ENCODE measurements at places on chromosomes 2 and 18.

GRCh38 chr2:25340181-25340921 is 1.4 kb downstream of the DNMT3A start:
- DNase-seq, result peak; percentile 52

DNA sequence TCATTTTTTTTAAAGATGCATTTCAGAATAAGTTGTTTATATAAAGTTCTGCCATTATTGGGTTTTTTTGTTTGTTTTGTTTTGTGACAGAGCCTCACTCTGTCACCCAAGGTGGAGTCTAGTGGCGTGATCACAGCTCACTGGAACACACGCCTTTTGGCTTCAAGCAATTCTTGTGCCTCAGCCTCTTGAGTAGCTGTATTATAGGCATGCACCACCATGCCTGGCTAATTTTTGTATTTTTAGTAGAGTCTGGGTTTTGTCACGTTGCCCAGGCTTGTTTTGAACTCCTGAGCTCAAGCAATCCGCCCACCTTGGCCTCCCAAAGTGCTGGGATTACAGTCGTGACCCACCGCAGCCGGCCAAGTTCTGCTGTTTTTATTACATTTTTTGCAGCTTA is 72.3 kb downstream of the R3HDM1 start:
- DNase-seq, result no peak

DNA sequence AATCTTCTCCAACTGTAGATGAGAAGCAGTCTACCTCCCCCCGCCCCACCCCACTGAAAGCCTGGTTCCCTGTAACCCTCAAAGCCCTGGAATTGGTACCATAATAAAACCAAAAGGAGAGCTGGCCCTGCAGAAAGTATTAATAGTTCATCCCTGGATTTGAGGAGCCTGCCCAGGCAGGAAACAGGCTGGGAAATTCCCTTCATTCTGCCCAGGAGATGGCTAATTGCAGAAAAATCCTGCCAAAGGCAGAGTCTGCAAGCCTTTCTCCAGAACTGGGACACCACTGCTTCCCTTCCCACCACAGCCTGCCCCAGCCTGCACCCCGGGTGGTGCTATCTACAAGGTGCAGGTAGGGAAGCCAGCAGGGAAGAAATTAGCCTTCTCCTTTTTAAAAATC is 16.3 kb downstream of the GKN2 start:
- no peak for DNase-seq

GRCh38 chr2:68295516-68295915 is 24.2 kb downstream of the CNRIP1 start:
- DNase-seq, result no peak

- DNase-seq, result no peak
These were observed 108.3 kb downstream of the DSEL start for GRCh38 chr18:67408240-67408639.

DNA sequence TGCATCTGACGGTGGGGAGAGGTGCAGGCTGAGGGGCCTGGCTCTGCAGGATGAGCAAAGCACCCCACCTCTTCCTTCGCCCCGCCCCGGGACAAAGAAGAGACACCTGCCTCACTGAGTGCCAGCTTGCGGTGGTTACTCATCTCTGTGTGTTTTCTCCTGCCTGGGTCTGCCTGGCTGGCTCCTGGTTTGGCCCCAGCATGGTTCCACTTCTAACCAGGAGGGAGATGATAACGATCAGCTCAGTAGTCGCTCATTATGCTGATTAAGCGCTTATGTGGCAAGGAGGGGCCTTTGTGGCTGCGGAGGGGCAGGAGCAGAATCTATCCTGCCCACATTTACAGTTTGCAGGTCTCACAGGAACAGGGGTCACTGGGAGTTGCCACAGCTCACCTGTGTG is 68.7 kb upstream of the EDAR start:
- DNase-seq, result no peak

GRCh38 chr2:234763002-234763873 is 188.6 kb upstream of the SH3BP4 start:
- no peak for DNase-seq

DNA sequence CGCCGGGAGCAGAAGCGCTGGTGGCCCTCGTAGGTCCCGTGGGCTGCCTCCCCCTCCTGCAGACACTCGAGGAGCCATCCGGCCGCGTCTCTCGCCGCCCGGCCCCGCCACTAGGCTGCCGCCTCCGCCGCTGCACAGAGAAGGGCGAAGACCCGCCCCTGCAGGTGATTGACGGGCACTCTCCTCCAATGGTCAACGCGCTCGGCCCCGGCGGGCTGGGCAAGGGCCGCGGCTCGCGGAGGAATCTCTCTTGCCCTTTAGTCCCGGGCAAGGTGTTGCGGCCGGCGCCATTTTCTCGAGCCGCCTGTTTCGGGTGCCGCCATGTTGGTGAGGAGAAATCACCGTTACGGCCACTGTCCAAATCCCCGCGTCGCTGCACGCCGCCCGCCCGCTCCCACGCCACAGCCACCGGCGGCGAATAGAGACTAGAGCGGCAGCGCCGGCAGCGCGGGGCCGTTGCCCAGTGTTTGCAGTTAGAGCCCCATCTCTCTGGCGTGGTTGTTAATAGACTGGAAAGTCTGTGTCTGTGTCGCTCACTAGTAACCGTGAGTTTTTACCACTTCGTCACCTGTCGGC is at the start of gene ZC3H6:
Gene ZC3H6, plus strand, starts transcription at position 287 of the 576 bp plus-strand sequence. CDS start 398 bp downstream, outside the sequence.
- DNase-seq, result peak; percentile 92

DNA sequence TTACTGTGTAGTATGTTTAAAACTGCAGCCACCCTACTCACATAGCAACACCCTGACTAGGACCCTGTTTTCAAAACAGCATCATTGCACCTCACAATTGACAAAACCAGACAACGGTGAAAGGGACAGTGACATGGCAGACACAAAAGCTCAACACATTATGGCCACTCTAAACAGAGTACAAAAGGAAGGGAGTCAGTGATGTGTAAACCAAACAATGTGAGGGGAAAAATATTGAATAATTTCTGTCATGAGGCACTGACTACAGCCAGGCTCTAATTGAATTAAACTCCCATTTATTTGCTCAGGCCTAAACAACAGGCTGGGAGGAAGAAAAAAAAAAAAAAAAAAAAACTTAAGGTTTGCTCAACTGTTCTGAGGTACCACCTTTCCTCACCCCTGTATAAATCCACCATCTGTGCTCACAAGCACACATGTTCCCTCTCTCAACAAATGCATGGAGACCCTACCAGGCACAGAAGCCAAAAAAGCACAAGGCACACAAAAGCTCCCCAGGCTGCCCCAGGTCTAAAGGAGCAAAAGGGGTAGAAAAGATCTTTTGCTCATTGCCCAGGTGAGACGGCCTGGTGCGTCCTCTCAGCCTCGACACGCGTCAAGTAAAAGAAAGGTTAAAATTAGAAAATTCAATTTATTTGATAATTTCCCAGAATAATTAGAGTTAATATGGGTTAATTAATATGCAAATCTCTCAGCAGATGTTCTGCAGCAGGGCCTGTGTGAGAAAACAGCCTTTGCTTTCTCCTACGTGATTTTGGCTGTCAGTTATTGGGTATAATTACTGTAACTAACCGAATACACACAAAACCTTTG is 80.9 kb downstream of the ZEB2 start:
- no peak for DNase-seq

GRCh38 chr18:49745045-49746014 is 68.0 kb downstream of the ACAA2 start:
- DNase-seq, result no peak

GRCh38 chr18:35516351-35516750 is 18.6 kb upstream of the INO80C start:
- no peak for DNase-seq

DNA sequence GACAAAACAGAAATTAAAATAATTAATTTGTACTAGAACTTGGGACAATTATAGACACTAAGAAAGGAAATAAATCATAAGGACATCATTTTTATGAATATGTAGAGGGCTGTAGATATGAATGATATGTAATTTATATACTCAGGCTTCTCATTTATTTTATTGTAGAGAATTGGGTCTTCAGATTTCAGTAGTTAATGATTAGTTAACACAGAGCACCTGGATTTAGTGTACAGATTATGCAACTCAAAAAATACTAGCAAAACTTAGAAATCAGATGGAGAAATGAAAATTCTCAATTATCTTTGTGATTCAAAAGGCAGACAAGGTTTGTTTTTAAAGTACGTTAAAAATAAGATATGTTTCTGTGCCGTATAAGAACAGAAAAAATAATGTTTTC is 1311.7 kb upstream of the SLC39A10 start:
- no peak for DNase-seq

- no peak for DNase-seq
These were observed 6.9 kb downstream of the IL37 start for GRCh38 chr2:112917856-112918255.

GRCh38 chr2:100077456-100077855 is 64.9 kb downstream of the AFF3 start:
- no peak for DNase-seq

DNA sequence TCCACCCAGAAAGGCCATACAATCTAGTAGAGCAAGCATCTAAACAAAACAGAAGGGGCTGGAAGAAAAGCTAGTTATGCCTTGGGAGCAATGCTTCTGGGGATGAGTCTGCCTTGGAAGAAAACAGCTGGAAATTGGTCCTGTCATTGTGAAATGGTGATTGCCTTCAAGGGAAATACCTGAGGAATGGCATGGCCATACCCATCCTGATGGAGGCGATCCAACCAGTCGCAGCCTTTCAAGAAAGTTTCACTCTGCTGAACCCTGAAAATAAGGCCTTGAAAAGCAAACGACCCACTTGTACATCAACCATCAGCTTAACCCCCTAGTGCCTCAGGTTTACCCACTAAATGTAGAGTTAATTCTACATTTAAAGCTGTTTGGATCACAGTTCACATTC is 72.6 kb upstream of the PID1 start:
- DNase-seq, result no peak

- DNase-seq, result no peak
These were observed 178.4 kb downstream of the MEMO1 start for GRCh38 chr2:31832363-31832762.

GRCh38 chr2:169966454-169966853 is 139.2 kb downstream of the UBR3 start:
- DNase-seq, result no peak

DNA sequence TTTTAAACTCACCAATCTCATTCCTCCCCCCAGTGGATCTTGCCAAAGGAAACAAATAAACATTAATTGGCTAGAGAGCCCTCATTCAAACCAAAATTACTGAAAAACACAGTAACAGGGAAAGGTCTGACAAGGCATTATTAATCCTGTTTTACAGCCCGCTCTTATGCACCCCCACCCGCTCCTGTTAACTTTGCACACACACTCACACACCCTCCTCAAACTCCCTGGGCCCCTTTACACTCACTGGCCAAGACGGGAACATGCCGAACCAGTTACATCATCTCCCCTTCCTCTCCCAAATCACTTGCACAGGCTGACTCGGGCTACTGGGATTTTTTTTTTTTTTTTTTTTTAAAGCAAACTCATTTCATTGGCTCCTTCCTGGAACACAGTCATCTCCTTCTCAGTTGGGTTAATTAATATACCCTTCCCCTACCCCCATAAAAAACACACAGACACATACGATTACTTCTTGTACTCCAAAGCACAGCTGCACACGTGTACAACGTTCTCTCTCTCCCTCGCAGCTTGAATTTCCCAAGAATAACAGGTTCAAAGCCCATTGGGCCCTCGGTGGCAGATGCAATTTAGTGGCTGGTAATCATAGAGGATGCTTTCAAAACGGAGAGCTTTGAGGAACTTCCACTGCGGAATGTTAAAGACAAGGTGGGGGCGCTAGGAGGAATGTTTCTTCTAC is 31.8 kb downstream of the KLF7 start:
- no peak for DNase-seq

- DNase-seq, result no peak
These were observed 446.0 kb downstream of the XIRP2 start for GRCh38 chr2:167334146-167334742.

- DNase-seq, result peak; percentile 13
These were observed 194.4 kb upstream of the ID2 start for GRCh38 chr2:8487461-8487932.

- DNase-seq, result no peak
These were observed 22.1 kb downstream of the MTX2 start for GRCh38 chr2:176291335-176291734.

DNA sequence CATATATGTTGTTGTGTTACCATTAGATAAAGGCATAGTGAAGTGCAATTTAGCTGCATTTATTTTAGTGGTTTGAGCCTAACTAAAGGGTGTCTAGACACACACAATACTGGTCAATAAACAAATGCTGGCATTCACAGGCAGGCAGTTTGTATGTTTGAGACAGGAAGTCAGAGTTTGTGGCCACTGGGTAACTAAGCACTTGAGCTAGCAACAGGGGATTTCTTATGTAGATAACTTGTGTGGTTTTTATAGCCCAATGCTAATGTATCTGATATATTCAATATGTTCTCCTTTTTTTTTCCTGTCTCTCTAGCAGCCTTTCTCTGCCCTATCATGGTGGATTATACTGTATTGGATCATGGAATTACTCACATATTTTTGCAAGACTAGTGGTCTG is 38.1 kb downstream of the LRRTM4 start:
- no peak for DNase-seq

- no peak for DNase-seq
These were observed 238.8 kb upstream of the TANK start for GRCh38 chr2:160921386-160921964.

DNA sequence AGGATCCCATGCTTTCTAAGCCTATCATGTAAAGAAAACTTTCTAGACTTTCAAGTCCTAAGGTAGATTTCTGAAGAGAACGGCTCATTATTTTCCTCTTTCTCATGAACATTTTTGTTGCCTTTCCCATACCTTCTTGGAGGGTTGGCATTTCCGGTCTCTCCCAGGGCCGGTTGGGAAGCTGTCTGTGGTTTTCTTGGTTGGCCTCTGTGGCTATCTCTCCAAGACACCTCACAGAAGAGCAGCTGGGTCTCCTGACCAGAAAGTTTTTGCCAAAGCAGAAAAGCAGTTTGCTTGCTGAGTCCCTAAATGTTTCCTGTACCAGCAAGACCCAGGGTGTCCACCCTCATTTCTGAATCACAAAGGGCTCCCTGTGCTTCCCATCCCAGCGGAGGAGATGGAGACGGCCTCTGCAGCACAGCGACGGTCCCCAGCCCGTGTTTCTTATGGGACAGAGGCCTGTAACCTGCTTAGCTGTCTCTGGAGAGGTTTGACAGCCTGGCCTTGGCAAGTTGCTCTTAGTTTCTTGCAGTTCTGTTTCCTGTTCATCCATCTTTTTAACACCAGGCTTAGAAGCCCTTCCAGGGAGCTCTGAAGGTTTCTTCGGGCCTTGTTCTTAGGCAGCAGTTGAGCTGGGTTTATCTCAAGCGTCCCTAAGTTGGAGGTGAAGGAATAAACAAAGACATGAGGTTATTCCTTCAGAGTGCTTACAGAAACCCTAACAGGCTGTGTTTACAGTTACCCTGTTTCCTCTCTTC is 39.8 kb downstream of the GREB1 start:
- DNase-seq, result no peak

GRCh38 chr2:111702119-111702803 is 181.7 kb downstream of the ANAPC1 start:
- DNase-seq, result peak; percentile 85

DNA sequence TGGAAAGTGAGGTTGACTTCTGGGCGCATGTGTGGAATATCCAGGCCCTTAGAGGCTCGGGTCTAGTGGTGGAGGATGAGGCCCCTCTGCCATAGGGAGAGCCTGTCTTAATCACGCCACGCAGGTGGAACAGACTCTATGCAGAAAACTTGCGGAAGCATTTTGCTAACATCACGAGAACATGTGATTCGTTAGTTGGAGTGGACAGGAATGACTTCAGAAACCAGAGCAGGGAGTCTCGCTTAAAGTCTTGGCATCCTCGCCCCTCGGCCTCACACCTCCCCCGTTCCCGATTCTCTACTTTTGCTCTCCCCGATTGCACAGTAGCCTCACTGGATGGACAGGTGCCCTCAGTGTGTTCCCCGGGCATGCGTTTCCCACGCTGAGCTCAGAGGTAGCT is 333.4 kb downstream of the GBX2 start:
- DNase-seq, result no peak
